ENCODE measurements at places on chromosomes 1 and 21.

DNA sequence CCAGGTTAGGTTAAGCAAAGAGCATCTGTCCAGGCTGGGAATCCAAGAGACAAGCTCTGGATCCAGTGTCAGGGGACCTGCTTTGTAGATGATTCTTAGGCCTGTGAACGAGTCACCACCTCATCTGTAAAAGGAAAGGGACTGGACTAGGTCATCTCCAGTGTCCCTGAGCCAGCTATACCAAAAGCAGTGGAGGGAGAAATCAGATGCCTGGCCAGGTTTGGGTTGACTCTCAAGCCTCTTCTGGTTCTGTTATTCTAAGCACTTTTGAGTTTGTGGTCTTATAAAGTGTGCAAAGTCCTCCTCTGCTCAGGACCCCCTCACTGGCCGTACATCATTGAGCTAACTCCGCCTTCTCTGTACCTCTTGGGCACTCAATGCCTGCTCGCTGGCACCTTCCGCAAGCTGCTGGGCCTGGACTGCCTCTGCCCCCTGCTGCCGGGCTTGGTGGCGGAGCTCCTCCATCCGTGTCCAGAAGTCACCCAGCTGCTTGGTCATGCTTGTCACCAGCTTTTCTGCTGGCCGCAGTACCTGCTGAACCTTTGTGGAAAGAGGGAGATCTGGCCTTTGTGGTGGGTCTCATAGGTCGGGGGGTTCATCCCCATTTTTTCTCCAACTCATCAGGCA, 33.6 kb downstream of the CAMK1G start:
- DNase-seq, result no peak

DNA sequence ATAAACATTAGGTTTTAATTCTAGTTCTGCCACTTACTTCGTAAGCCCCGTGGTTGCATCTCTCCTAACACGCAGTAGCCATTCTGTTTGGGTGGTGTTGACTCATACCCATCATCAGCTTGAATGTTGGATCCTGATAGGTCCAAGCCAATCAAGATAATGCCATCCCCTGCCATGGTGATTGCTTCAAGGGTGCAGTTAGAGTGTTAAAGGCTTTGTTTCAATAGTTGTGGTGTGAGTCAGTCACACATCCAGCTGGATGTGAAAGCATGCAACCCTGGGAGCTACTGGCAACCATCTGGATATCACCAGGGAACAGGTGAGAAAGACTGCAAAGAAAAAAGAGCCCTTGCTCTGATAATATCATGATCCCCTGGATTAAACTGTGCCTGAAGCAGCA, 69.1 kb downstream of the OMA1 start:
- DNase-seq, result no peak

GRCh38 chr1:13725714-13726175, 25.8 kb downstream of the PRDM2 start:
- peak; percentile 26 for DNase-seq

GRCh38 chr1:2930913-2931723, 90.1 kb upstream of the ACTRT2 start:
- DNase-seq, result no peak
